ENCODE measurements at places on chromosomes 4 and X. TPM values are rescaled to one million over a fixed set of nuclear protein-coding genes. Genes with fewer than 3 reads are reported as not detected.

- DNase-seq: no peak
Observed at GRCh38 chr4:15186149-15186548, 183.9 kb downstream of the CPEB2 start.

Gene CXCL6
- not detected for total RNA-seq

Gene ITGB1BP2
- 1.6 TPM for total RNA-seq

GRCh38 chr4:100681289-100681688 is 163.5 kb upstream of the EMCN start:
- no peak for DNase-seq

DNA sequence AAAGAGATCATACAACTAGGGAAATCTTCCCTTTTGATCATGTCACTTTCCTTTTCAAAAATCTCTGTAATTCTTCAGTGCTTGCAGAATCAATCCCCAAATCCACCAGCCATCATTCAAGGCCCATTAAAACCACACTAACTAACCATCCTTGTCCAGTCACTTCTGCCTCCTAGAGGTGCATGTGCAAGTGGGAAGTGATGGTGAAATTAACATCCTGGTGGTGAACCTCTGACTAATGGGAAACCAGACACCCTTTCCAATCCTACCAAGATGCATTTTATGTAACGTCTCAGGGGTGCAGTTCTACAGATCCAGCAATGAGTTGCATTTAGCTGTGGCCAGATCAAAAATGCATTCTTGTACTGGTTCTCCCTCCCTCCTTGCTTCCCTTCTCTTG is 341.8 kb downstream of the RAPGEF2 start:
- no peak for DNase-seq

Gene UGT8
- not detected for total RNA-seq

DNA sequence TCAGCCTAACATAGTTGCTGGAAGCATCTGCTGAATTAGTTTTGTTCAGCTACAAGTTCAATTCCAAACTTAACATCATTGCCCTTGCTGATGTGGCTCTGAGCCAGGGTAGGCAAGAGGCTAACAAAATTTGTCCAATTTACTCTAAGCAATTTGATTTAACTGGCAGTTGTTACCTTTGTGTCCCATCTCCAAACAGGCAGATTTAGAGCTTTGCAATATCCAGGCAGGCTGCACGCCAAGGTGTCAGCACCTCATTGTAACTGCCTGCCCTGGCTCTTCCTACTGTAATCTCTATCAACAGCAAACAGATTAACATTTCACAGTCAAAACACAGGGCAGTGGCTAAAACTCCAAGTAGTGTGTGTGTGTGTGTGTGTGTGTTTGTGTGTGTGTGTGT is 2070.6 kb downstream of the PCDH7 start:
- DNase-seq: no peak

- DNase-seq: no peak
Observed at GRCh38 chr4:577499-578450, 1.7 kb upstream of the TMEM271 start.

DNA sequence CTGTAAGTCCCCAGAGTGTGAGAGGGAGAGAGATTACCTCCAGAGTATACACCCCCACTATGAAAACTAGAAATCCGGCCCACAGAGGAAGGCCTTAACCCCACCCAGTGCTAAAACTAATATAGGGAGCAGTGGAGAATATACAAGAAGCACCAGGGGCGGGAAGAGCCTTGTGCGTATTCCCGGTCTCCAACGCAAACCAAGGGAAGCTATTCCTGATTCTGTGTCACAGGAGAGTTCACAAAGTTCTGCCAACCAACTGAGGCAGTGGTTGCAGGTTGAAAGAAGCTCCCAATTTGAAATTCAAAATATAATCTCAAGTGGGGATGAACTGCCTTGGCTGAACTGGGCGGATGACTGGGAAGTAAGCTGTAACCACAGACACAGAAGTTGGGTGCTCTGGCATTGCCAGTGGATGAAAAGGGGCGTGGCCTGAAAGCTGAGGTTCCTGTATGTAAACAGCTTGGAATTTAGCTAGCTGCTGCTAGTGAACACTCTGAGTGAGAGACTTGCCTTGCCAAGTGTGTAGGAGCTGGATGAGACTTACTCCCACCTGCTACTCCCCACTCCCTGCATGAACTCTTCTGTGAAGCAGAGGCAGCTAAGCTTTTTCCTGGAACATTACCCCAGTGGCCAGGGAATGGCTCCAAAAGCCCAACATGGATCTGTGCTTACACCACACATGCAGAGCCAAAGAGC is 32.7 kb downstream of the ELF2 start:
- peak; percentile 34 for DNase-seq

GRCh38 chrX:110142096-110142495 is 139.2 kb downstream of the TMEM164 start:
- no peak for DNase-seq

DNA sequence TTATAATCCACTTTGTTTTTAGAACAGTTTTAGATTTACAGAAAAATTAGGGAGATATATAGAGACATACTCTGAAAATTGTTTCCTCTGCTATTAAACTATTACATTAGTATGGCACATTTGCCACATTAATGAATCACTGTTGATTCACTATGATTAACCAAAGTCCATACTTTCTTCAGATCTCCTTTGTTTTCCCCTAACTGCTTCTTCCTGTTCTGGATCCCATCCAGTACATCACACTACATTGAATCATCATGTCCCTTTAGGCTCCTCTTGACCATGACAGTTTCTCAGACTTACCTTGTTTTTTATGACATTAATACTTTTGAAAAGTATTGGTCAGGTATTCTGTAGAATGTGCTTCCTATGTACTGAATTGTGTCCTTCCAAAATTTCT is 109.2 kb upstream of the EDNRA start:
- no peak for DNase-seq

Gene CHRDL1
- 202 TPM for total RNA-seq

DNA sequence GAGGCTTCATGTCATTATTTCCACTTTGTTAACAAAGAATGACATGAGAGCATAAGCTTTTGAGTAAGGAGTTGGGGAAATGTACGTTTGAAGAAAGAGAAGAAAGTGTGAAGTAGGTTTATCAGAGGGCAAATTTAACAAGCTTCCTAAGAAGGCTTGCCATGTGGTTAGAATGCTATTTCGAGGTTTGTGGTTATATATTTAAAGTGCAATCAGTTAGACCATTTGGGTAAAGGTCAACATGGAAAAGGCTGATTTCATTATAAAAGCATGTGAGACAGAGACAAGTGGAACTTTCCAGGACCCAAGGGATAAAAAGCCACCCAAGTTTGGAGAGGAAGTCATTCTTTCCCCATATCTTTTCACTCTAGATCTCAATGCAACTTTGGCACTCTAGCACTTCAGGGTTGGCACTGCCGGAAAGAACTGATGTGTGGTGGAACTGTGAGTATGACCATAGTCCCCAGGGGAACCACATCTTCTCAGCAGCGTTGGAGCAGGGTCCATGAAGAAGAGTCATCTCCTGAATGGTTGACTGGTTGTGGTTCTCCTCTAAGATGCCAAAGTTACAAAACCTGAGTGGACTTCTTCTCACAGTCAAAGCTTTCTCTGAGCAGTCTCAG is 529.9 kb downstream of the MID1IP1 start:
- DNase-seq: no peak

- no peak for DNase-seq
Observed at GRCh38 chrX:41314204-41314603, 19.8 kb upstream of the DDX3X start.

GRCh38 chr4:64174247-64174882 is 234.9 kb downstream of the TECRL start:
- DNase-seq: no peak

DNA sequence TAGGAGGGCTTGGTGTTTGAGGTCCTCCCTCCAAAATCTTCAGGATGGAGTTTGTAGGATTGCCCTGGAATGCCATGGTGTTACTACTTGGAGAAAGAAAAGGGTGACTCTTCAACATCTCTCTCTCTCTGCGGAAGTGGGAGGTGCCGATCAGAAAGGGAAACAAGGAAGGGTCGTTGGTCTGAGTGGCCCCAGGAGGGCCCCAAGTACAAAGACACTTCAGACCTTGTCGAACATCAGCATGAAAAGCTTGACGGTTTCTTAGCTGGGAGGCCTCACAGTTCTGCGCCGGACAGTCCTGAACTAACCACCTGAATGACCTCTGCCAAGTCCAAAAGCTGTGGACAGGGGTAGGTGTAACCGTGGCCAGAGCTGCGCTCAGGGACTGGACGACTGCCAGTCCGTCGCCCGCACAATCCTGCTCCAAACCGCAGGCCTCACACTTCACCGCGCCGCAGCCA is 646 bp upstream of the GSX2 start:
- DNase-seq: no peak

DNA sequence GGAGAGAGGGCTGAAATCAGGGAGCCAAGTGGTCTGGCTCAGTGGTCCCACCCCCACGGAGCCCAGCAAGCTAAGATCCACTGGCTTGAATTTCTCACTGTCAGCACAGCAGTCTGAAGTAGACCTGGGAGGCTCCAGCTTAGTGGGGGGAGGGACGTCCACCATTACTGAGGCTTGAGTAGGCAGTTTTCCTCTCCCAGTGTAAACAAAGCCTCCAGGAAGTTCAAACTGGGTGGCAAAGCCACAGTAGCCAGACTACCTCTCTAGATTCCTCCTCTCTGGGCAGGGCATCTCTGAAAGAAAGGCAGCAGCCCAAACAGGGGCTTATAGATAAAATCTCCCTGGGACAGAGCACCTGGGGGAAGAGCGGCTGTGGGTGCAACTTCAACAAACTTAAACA is 88.1 kb downstream of the NPFFR2 start:
- no peak for DNase-seq

DNA sequence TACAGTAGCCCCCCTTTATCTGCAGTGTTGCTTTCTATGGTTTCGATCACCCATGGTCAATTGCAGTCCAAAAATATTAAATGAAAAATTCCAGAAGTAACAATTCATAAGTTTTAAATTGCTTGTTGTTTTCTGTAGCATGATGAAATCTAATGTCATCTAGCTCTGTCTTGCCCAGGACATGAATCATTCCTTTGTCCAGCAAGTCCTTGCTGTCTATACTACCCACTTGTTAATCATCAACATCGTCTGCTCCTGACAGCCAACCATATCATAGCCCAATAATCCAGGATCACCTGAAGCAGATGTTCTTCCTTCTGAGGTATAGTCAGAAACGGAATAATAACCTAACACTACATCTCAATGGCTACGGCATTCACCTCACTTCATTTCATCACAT is 79.8 kb downstream of the ADAMTS3 start:
- DNase-seq: no peak

GRCh38 chrX:115571712-115572111 is 10.7 kb downstream of the PLS3 start:
- DNase-seq: no peak

Gene AWAT2
- not detected for total RNA-seq

Gene TMEM156
- total RNA-seq: not detected

Gene TKTL2
- total RNA-seq: not detected

DNA sequence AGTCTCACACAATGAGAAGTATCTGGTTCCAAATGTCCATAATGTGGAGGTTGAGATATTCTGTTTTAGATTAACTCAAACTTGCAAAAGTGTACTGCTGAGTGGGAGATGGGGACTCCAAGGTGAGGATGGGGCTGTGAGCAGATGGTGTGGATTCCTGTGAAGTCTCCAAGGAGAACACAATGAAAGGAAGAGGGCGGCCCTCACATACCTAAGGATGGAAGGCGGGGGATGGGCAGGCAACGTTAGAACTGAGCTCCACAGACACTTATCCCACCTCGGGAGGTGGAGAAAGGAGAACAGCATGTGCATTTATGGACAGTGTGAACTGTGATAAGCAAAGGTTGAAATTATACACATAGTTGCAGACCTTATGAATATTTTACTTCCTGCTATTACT is 9.9 kb upstream of the SPATA4 start:
- no peak for DNase-seq

Gene RPS6KA6
- 1.8 TPM for total RNA-seq

DNA sequence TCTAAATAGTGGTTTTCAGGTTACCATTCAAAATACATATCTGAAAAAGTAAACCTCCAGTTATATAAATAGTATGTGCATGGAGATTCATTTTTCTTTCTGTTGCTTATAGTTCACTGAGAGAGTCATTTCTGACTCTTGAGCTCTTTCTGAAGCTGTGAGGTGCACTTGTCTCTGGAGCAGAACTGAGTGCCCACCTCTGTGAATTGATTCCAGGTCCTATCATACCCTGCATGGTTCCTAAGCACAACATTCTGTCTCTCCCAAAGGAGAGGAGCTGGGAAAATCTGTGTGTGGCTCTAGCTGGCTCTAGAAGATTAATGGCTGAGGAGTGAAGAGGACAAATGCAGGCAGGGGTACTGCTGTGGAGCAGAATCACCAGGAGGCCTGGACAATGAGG is 161.6 kb upstream of the HCCS start:
- DNase-seq: no peak

GRCh38 chr4:182022909-182023308 is 220.3 kb upstream of the TENM3 start:
- no peak for DNase-seq

GRCh38 chr4:40648742-40649281 is 19.1 kb upstream of the RBM47 start:
- DNase-seq: no peak

Gene ZNF732
- not detected for total RNA-seq

DNA sequence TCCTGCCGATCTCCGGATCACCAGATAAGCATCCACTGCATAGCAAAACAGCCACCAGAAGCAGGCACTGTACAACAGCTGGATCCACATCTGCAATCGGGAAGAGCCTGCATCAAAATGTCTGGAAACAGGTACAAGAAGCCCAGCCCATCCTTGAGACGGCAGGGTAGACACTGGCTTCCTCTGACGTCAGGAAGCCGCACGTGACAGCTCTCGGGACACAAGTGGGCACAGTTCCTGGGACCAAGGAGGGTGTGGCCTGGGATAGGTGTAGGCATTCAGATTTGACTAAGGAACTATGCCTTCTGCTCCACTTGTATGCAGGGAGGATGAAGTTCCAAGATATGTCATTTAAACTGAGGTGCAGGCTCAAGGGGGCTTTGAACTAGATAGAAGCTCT is 6.3 kb downstream of the GPR143 start:
- no peak for DNase-seq

DNA sequence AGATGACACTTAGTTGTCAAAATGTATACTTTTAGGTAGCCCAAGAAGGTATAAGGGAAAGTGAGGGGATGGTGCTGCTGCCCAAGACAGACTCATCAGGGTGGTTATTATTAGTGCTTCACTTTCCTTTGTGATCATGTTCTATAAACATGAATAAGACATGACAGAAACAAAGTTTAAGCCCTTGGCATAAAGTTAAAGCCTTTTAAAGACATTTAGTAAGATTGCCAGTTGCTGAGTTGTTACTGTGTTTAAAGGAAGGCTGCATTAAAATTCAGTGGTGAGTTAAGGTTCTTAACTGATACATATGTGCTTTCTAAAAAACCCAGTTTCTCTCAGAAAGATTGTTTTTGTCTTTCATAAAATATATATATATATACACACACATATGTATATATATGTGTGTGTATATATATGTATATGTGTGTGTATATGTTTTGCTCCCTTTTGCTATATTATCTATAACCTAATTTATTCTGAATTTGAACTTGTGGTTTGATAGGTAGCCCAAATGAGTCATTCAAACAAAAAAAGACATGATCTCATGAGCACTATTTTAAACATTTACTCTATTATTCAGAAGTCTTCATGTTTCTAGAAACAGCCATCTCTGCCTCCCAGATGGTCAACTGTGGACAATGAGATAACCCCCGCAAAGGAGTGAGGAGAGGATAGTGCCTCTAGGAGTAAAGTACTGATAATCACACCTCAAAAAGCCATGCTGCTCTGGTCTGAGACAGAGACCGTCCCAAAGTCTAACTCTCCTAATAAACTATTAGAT is 98.1 kb upstream of the OTUD4 start:
- no peak for DNase-seq

Data from omental fat pad (tissue), 4 donors.